ENCODE measurements at places on chromosomes 6 and 20. TPM values are rescaled to one million over a fixed set of nuclear protein-coding genes. Genes with fewer than 3 reads are reported as not detected.

TMEM151B gene
- polyA plus RNA-seq, result 11.6 TPM

DNA sequence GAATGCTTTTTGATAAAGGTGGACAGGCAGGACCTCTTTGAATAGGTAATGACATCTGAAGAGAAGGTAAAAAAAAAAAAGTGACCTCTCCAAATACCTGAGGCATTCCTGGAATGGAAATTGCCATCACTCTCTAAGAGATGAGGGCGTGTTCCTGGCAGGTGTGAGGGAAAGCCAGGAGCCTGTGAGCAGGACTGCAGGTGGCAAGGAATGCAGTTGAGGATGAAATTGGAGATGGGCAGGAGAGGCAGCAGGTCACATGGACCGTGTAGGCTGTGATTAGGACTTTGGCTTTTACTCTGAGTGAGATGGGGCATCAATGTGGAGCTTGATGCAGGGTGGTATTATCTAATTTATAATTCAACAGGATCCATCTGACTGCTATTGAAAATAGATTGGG is 227.4 kb downstream of the LRFN2 start:
- DNase-seq, result peak; percentile 60

DNA sequence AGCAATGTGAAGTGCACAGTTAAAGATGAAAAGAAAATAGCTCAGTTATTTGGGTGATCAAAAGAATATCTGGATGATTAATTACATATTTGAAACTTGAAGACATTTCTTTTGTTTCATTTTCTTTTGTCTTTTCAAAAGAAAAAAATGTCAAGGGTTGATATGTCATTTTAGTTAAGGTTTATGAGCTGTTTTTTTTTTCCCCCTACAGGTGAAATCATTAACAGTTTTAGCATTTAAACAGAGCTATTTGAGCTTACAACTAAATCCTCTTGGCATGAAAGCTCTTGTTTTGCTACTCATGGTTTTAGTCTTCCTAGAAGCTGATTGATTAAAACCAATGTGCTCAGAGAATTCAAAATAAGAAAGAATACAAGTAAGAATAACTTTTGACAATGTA is 887.3 kb downstream of the PHF3 start:
- no peak for DNase-seq

DNA sequence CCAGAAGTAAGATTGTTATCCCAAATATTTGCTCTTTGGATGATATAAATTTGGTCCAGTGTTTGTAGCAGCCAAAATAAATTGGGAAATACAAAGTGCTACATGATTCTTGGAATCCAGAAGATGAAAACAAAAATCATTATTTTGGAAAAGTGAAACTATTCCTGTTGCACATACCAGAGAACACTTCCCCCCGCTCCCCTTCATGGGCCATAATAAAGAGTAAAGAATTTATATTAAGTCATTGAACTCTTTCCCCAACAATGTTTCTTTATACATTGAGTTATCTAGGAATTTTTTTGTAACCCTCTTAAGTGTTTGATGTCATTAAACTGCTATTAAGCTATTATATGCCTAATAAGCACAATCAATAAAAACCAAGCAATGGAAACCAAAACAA is 490.4 kb upstream of the HS3ST5 start:
- no peak for DNase-seq

- no peak for DNase-seq
Measured at GRCh38 chr6:87660226-87660911, 41.7 kb downstream of the AKIRIN2 start.

GRCh38 chr6:7742223-7742785 is 16.4 kb downstream of the BMP6 start:
- DNase-seq, result no peak

BPI gene
- polyA plus RNA-seq, result not detected

GRCh38 chr20:56974499-56975250 is 291.8 kb downstream of the BMP7 start:
- peak; percentile 84 for DNase-seq

DNA sequence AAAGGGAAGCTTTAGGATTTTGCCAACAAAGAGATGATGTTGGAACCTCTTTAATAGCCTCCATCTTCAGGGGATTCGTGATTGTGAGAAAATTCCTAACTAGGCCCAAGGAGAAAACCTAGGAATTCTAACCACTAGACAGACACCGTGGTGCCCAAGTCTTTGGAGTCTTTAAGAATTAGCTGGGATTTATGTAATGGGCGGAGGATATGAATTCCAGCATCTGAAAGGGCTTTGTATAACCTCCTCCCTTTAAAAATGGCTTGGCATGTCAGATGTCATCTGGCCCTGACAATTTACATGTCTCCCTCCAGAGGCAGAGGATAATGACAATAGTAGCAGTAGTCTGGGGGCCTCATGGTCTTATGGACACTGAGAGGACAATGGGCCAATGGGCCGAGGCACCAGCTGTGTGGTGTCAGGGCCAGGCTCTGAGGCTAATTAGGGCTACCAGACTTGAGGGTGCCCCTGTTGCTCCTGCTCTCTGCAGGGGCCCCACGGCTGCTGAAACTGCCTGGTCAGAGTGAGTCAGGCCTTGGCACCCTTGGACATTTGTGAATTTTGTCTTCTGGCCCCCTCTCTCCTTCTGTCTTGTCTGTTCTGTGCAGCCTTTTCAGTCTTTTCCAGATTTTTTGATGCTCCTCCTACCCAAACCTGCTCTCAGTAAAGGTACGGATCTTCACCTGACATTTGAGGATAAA is 113.9 kb downstream of the EDN1 start:
- no peak for DNase-seq

DNA sequence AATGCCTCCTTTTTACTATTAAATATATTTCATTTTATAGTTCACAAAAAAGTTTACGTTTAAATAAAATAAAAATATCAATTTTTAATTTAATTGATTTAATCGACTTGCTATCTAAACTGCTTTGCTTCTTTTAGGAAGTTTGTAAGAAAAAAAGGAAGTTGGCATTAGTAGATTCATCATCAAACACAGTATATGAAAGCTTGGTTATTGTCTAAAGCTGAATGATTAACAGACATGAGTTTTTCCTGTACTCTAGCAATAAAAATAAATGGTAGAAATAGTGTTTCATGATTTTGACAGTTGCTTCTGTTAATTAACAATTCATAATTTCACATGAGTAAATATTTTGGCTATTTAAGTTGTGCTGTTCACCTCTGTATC is 1285.5 kb upstream of the GJE1 start:
- DNase-seq, result no peak

All from H1 (cell line).